ENCODE measurements at places on chromosomes 5 and 9. TPM values are rescaled to one million over a fixed set of nuclear protein-coding genes. Genes with fewer than 3 reads are reported as not detected.

The OBP2A gene
- not detected for polyA plus RNA-seq

The FAM221B gene
- not detected for polyA plus RNA-seq

The ADAMTS16 gene
- polyA plus RNA-seq, result not detected

The BTNL9 gene
- polyA plus RNA-seq, result not detected

The SCGB3A2 gene
- polyA plus RNA-seq, result not detected

The GFRA3 gene
- polyA plus RNA-seq, result 0.15 TPM

The ALDOB gene
- not detected for polyA plus RNA-seq

The PCDHGA1 gene
- polyA plus RNA-seq, result 1.6 TPM

The ZDHHC21 gene
- polyA plus RNA-seq, result 4.3 TPM

The LRRC70 gene
- polyA plus RNA-seq, result 0.08 TPM

The CCL21 gene
- polyA plus RNA-seq, result not detected

The CDH9 gene
- polyA plus RNA-seq, result not detected

The OR1J2 gene
- polyA plus RNA-seq, result not detected

The AK6 gene
- polyA plus RNA-seq, result 12.9 TPM

The SLC35A4 gene
- polyA plus RNA-seq, result 74.9 TPM

The ANAPC2 gene
- 37.7 TPM for polyA plus RNA-seq

The NMRK1 gene
- polyA plus RNA-seq, result 9.7 TPM

The QRFP gene
- not detected for polyA plus RNA-seq

The RECK gene
- 22.8 TPM for polyA plus RNA-seq

The GRIN1 gene
- polyA plus RNA-seq, result not detected

The GRIA1 gene
- 0.35 TPM for polyA plus RNA-seq

The GFPT2 gene
- polyA plus RNA-seq, result 8.1 TPM

The FREM1 gene
- 0.60 TPM for polyA plus RNA-seq

The GABRA6 gene
- 0.10 TPM for polyA plus RNA-seq

The BAAT gene
- 0.02 TPM for polyA plus RNA-seq

The FSD1L gene
- polyA plus RNA-seq, result 1.0 TPM

The FER gene
- polyA plus RNA-seq, result 2.5 TPM

The IFNB1 gene
- not detected for polyA plus RNA-seq

The TDRD7 gene
- 5.8 TPM for polyA plus RNA-seq
